ENCODE measurements at places on chromosomes 1 and 21.

- DNase-seq = no peak
Measured at GRCh38 chr1:26020941-26021646, 481 bp upstream of the EXTL1 start.

DNA sequence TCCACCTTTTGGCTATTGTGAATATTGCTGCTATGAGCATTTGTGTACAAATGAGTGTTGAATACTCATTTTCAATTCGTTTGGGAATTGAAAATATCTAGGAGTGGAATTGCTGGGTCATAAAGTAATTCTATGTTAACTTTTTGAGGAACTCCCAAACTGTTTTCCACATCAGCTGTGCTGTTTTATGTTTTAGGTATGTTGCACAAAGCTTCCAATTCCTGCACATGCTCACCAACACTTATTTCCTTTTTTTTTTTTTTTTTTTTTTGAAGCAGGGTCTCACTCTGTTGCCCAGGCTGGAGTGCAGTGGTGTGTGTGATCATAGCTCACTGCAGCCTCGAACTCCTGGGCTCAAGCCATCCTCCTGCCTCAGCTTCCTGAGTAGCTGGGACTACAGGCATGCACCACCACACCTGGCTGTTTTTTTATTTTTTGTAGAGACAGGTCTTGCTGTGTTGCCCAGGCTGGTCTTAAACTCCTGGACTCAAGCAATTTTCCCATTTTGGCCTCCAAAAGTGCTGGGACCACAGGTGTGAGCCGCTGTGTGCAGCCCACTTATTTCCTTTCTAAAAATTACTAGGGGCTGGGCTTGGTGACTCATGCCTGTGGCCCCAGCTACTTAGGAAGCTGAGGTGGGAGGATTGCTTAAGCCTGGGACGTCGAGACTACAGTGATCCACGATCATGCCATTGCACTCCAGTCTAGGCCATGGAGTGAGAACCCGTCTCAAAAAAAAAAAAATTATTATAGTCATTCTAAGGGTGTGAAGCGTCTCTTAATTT lies 33.4 kb downstream of the TMCC2 start:
- no peak for DNase-seq

- DNase-seq = no peak
Measured at GRCh38 chr1:26003262-26003661, 5.4 kb upstream of the PAFAH2 start.

DNA sequence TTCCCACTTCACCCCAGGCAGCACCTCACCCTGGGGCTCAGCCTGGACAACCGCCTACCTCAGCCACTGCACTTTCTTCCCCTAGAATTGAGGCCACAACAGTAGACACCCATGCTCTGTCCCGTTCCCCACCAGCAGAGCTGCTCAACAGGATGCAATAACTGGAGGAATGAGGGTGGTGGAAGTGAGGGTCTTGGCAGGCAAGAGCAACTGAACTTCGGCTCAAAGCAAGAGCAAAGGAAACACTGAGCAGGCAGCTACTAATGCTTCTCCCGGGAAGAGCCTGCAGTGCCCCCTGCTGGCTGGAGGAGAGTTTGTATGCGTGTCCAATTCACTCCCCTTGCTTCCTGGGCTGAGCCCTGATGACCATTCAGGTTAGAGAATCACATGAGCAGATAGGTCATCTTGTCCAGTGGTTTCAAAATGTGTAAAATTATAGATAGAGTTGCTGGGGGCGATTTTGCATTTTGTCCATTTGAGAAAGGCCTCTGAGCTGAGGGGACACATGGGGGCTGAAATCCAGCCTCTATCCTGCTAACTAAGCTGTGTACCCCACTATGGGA lies 13.9 kb downstream of the NT5C1A start:
- peak; percentile 28 for DNase-seq

DNA sequence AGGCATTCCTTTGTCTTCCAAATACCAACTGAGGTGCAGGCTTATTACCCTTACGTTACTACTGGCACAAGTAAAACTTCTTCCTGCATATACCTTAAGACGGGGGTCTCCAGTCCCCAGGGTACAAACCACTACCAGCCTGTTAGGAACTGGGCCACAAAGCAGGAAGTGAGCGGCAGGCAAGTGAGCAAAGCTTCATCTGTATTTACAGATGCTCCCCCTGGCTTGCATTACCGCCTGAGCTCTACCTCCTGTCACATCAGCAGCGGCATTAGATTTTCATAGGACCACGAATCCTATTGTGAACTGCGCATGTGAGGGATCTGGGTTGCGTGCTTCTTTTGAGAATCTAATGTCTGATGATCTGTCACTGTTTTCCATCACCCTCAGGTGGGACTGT lies 113.1 kb downstream of the SLC45A1 start:
- DNase-seq = no peak

DNA sequence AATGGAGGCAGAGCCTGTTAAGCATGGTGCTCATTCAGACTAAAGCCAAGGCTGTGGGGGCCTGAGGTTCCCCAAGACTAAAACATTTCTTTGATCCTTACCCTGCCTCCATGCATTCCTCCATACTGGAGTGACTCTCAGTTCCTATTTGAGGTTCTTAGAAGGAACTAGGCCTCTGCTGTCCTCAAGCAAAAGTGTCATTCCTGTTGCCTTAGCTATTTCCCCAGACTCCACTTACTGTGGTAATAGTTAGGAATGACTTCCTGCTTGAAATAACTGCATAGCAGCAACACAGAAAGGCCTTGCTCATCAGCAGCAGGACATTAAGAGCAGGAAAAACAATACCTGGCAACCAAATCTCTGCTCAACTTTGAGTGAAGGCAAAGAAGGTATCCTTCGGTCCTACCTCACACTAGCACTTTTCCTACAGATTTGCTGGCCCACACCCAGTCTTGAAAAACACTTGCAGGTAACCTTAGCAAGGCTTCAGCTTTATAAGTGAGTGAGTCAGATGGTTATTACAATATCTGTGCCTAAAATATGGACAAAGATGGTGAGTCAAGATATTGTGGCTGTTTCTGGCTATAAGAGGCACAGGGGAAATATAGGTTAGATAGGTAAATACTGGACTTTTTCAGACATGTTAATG lies 14.8 kb downstream of the LRRC41 start:
- DNase-seq = no peak

- DNase-seq = no peak
Measured at GRCh38 chr1:197917805-197918651, 856 bp downstream of the LHX9 start.

DNA sequence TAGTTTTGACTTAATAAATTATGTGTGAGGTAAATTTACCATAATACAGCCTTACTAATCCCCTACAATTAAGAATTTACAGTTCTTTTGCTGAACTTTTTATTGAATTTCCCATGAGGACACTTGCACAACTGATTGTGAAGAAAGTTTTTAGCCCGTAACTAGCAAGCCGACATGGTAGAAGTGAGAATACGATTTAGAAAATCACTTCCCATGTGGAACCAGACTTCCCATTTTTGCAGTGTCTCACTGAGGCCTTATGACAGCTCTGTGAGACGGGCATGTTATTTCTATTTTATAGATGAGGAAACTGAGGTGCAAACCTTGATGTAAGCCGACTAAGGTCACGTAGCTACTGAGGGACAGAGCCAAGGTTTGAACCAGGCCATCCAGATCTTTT lies 32.5 kb upstream of the LMO4 start:
- no peak for DNase-seq

DNA sequence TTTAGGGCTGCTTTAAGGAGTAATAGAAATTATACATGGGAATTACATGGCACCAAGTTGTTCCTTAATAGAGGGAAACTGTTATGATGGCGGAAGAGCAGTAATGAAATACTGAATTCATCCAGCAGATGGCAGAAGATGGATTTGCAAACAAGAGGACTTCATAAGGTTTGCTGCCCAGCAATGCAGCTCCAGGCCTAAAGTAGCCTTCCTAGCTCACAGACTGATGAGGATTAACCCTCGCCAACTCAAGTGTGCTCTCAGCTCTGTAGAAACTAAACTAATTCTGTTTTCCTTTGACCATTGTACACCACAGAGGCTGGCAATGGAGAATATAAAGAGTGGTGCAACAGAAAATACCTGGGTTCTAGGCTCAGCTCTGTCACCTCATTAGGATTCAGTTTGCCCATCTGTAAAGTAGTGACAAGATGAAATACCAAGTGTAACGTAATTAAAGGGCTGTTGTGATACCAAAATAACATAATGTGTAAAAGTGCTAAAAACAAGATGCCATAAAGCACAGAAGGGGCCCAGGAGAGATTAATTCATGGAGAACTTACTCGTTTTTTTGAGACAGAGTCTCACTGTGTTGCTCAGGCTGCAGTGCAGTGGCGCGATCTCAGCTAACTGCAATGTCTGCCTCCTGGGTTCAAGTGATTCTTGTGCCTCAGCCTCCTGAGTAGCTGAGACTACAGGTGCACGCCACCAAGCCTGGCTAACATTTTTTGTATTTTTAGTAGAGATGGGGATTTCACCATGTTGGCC lies 102.4 kb upstream of the SERBP1 start:
- no peak for DNase-seq

DNA sequence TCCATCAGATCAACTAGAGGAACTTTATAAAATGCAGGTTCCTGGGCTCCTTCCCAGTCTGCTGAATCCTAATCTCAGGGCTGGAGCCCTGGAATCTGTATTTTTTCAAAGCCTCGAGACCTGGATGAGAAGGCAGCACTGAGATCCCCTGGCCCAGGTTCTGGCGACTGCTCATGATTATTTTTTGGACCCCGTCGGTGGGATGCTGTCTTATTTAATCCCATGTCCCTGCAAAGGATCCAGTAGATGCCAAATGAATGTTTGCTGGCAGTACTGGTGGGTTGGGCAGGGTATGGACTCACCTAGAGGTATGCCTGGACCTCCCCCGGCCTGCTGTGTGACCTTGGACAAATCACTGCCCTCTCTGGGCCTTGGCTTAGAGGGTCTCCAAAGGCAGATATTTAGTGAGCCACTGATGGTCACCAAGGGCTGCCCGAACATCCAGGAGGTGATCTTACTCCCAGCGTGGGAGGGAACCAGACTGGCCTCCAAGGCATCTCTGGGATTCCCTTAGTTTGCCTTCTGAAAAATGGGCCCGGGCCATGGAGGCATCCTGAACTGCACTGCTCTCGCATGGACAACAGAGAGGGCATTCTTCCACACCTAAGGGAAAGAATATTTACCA lies 91.6 kb upstream of the RUNX3 start:
- no peak for DNase-seq

DNA sequence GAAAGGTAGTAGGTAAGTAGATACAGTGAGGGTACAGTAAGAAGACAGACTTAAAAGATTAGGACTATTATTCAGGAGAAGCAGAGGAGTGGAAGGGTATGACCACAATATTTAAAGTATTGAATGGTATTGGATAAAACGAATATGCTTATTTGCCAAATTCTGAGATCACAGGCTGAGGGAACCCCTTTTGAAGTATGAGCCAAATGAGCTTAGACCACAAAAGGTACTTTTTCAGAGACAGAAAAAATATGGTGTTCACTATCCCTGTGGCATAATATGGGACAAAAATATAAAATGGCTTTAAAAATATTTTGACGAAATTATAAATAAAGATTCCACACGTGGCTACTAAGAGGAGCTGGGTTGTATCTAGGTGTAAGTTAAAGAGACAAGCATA lies 880 bp upstream of the MTF2 start:
- no peak for DNase-seq

GRCh38 chr1:77288275-77288674 lies 6.5 kb downstream of the AK5 start:
- no peak for DNase-seq

GRCh38 chr1:200369706-200370105 lies 40.1 kb downstream of the ZNF281 start:
- no peak for DNase-seq

- no peak for DNase-seq
Measured at GRCh38 chr1:30732277-30732996, 9.1 kb upstream of the MATN1 start.

GRCh38 chr21:34031835-34032370 lies 41.5 kb upstream of the MRPS6 start:
- DNase-seq = no peak

DNA sequence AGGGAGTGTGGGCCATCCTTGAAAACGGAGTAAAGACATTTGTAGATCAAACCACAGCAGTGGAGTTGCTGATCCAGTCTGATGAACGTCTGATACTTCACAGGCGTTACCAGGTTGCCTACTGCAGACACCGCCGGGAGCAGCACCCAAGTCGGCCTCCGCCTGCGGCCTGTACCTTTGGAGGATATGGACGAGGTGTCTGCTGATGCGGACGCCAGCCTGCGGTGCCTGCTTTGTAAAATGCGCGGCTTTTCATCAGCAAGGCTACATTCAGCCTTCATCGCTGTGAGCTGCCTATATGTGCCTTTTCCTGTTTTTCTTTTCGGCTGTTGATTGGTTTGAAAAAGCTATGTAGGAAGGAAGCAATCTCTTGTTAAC lies 16.0 kb downstream of the SLX9 start:
- DNase-seq = no peak

GRCh38 chr1:184161071-184161698 lies 109.7 kb downstream of the TSEN15 start:
- DNase-seq = no peak

DNA sequence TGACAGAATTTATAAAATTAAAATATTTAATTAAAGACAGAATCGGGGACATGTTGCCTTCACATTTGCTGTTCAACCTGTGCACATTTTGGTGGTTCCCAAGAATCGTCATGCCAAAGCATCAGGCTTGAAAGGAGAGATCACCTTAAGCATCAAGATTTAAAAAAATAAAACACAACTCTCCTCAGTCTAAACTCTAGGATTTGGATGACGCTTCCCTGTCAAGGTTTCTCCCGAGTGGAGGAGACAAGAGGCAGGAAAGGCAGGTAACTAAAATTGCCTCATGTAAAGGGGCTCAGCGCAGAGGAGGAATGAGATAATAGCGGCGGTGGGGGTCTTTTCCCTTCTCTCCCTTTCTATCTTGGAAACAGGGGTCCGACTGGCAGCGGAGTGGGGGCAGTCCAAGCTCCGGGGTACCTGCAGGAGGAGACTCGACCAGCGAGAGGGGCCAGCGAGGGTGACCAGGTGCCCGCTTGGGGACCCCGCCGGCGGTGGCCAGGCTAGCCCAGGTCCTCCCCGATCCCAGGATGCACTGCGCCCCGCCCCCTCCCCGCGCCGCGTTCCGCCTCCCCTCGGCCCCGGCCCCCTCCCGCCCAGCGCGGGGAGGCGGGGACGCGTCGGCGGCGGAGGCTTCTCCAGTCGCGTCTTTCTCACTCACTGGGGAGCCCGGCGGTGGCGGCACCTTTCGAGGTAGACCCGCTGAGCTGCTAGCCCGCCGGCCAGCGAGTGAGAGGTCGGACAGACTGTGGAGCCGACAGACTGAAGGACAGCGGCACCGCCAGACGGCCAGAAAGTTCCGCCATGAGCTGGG lies at the start of gene FNBP1L:
TSS of gene FNBP1L (plus strand) at position 638 of the 811 bp plus-strand sequence. CDS start at position 802, 164 bp downstream.
- peak; percentile 38 for DNase-seq

DNA sequence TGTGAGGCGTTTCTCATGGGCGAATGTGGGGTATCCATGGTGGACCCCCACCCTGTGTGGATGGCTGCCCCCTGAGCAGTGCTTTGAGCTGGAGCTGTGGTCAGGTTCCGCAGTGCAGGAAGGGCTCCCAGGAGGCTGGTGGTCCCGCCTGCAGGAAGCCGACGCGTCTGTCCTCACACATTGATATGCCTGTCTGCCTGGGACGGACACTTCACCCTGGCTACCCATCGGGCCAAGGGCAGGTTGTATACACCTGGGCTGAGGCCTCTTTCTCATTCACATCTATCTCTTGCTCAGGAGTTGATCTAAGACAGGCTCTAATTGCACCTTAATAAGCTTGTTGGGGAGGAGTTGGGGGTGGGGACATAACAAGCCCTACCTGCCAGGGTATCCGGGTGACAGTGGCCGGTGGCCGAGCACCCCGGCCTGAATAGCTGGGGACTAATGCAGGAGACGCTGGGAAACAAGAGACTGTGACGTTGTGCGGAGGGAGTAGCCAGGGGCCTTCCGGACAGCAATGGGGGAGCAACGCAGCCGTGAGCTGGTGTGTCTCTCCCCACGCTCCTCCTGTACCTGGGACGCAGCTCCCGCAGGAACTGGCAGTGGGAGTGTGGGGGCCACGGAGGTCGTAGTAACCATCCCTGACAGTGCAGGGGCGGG lies 21.7 kb downstream of the PDXK start:
- no peak for DNase-seq

Data from activated T-helper 1 cell treated with anti-CD3 and anti-CD28 coated beads, Interleukin-2, amount 50 U/mL, for 16 hours (primary cell).